ENCODE measurements at places on chromosomes 11 and 22. TPM values are rescaled to one million over a fixed set of nuclear protein-coding genes. Genes with fewer than 3 reads are reported as not detected.

DNA sequence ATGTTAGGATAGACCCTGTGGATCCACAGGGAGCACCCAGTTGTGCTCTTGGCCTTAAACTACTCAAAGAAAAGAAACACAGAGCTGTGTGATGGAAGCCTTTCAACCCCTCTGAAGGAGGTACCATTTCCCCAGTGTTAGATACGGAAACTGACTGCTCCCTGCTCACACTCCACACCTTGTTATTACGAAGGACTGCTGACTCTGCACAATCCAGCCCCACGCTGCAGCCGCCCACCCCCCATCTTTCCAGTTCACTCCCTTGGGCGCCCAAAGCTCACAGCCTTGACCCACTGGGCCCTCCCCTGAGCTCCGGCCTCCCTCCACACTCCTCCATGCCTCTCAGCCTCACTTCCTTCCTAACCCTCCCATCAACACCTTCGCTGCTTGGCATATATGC, 75.5 kb downstream of the EFCAB6 start:
- no peak for DNase-seq

GRCh38 chr11:48122656-48123055, 94.0 kb upstream of the OR4B1 start:
- DNase-seq, result no peak

- no peak for DNase-seq
Measured at GRCh38 chr11:13446444-13446843, 16.6 kb downstream of the BTBD10 start.

DNA sequence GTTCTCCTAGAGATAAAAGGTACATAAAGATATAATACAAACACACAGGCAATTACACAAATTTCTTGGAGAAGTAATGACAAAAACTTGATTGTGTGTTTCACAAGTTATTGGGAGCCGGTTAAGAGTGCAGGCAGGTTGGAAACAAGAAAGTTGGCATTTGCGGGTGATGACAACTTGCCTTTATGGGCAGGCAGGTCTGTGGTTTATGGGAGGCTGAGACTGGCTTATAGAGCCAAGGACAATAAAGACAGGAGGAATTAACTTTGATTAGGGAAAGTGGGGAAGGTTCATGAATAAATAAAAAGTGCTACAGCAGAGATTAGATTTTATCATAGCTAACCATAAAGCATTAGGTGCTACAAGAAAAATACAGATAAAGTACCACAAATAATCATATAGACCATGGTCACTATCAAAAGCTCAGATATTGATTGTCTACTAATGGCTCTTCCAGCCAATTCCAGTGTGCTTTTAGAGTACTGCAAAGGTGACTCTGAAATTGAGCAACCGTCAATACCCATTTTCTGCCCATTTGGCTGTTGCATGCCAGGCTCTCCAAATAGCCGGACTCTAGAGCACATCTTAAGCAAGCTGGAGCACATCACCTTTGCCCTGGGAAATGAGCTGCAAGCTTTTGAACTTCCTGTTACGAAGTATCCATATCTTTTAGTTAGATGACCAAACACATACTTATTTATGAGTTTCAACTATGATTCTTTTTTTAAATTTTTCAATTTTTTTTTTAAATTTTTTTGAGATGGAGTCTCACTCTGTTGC, 33.9 kb upstream of the GAB2 start:
- DNase-seq, result no peak

The GPHA2 gene
- total RNA-seq, result not detected

The NXPE1 gene
- total RNA-seq, result not detected

The DDX25 gene
- total RNA-seq, result not detected

The TCN2 gene
- 0.53 TPM for total RNA-seq

The CWF19L2 gene
- 9.0 TPM for total RNA-seq

The GAB4 gene
- total RNA-seq, result not detected

The OR51B6 gene
- not detected for total RNA-seq

DNA sequence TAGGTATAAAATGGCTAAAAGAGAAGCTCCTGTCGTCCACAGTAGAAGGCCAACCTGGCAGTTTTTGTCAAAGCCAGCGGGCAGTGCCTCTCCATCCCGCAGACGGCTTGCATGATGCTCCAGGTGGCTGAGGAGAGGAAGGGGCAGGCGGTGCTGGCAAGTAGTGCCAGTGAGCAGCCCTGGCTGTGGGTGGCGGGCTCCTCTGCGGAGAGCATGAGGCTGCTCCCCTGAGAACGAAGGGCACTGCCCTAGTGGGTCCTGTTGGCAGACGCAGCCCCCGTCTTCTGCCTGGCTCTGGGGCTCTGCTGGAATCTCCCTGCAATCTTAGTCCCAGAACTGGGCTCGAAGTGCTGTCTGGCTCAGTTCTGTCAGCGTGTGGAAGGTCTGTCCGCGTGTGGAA, 50.9 kb downstream of the SBF1 start:
- DNase-seq, result no peak

DNA sequence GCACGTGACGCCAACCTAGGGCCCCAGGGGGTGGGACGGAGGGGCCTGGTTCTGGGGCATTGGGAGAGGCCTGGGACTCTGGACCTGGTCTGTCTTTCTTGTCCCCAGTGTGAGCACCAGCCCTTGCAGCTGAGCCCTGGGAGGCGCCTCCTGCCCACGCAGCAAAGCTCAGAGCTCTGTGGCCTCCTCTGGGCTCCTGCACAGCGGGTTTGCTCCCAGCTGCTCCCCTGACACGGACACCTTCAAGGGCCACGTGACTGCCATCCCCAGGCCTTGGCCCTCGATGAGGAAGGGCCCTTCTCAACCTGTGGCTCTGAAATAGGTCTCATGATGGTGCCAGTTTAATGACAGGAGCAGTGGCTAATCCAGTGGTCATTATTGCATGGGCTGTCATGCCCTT, 31.5 kb upstream of the CCDC188 start:
- DNase-seq, result no peak

- no peak for DNase-seq
Measured at GRCh38 chr11:70566768-70567530, 168.6 kb downstream of the CTTN start.

The MS4A6A gene
- total RNA-seq, result not detected

The OLFML1 gene
- total RNA-seq, result not detected

The CHRDL2 gene
- not detected for total RNA-seq

GRCh38 chr11:129930296-129930695, 34.9 kb upstream of the NFRKB start:
- no peak for DNase-seq

GRCh38 chr11:129711760-129712159, 103.9 kb upstream of the TMEM45B start:
- no peak for DNase-seq

DNA sequence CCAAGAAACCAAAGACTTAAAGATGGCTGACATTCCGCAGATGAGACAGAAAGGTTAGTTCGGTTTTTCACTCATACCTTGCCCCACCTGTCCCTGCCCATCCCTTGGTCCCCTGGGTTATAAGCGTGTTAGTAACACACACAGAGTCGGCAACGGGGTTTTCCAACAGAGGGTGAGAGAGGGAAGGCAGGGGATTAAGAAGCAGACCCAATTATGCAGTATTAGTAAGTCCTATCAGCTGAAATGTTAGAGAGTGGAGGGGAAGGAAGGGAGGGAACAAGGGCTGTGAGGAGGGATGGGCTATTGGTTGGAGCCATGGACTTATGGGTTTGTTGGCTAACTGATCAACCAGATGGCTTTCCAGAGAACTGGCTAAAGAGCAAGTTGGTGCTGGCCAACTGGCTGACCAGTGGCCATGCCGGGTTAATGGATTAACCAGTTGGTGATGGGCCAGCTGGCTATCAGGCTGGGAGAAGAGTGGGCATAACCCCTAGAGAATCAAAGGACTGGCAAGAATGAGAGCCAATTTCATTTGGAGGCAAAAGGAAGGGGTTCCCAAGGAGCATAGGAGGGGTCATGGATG, 45.5 kb downstream of the NRXN2 start:
- DNase-seq, result peak; percentile 26

GRCh38 chr11:63996512-63996911, 10.3 kb downstream of the OTUB1 start:
- no peak for DNase-seq

- no peak for DNase-seq
Measured at GRCh38 chr11:67282155-67282875, 6.8 kb upstream of the ANKRD13D start.

- no peak for DNase-seq
Measured at GRCh38 chr11:66243782-66244535, 24.5 kb upstream of the RAB1B start.

GRCh38 chr11:86784241-86784681, 16.1 kb upstream of the PRSS23 start:
- no peak for DNase-seq

The C11orf65 gene
- total RNA-seq, result 0.46 TPM

DNA sequence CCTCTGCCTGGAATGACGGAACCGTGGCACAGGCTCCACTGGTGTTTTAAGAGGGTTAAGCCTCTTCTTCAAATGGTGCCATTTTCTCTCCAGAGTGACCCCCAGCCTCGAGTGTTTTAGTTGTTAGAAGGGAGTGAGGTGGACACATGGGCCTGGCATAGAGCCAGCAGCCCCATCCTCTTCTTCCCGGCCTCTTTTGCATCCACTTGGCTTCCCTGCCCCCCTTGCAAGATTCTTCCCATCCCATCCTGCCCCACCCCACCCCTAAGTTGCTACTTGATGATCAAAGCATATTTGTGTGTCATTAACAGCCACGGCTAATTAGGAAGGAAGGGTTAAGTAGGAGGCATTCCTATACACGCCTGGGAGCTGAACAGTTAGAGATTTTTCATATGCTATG, 72.3 kb upstream of the CRYBB3 start:
- no peak for DNase-seq

- DNase-seq, result no peak
Measured at GRCh38 chr11:116339306-116340098, 433.3 kb downstream of the BUD13 start.

The VEGFB gene
- 26.4 TPM for total RNA-seq

- DNase-seq, result no peak
Measured at GRCh38 chr11:134275534-134276395, at the start of gene GLB1L3. TSS of gene GLB1L3 (plus strand) at chr11:134276379. CDS start at chr11:134276741, 362 bp downstream.

- DNase-seq, result no peak
Measured at GRCh38 chr11:76760236-76760635, 22.9 kb upstream of the TSKU start.

The TRIM29 gene
- not detected for total RNA-seq

DNA sequence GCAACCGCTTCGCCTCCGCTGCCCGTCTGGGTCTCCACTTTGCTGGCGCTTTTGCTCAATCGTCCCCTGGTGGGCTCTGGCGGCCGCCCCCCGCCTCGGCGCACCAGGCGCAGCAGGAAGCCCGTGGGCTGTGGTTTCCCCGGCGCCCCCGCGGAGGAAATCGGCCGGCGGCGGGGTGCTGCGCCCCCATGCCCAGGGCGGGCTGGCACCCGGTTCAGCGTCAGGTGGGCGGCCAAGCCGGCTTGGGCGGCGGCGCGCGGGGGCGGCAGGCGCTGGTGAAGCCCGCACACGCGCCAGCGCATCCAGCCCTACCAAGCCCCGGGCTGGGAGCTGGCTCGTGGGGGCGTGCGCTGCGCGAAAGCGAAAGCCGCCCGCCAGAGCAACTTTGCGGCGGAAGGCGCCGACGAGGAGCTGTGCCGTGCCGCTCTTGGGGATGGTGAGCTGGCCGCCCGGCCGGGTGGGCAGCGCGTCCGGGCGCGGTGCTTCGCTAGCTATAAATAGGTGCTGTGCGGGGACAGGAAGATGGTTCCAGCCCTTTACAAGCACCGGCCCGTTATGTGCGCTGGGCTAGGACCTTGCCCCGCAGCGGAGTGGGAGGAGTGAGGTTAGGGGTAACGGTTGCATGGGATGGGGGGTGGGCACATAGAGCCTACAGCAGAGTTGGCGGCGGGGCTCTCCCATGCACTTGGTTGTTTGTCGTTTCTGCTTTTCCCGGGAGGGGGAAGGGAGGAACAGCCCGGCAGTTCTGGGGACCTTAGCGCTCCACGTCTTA, 25.0 kb upstream of the SUSD2 start:
- DNase-seq, result peak; percentile 36

The OR51E2 gene
- not detected for total RNA-seq

The OR8D1 gene
- total RNA-seq, result not detected

DNA sequence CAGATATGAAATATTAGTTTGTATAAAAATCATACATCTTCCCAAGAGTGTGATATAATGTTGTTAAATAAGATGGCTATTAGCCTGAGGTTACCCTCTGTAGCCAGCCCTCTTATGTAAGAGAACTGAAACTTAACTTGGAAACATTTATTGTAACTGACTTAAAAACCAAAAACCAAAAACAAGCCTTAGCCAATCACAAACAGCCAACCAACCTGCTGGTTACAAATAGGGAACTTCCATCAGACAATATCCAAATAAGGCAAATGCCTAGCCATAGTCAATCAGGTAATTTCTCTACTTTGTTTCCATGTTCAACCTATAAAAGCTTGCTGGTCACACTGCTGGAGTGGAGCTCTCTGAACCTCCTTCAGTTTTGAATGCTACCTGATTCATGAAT, 14.1 kb downstream of the KBTBD3 start:
- DNase-seq, result no peak

DNA sequence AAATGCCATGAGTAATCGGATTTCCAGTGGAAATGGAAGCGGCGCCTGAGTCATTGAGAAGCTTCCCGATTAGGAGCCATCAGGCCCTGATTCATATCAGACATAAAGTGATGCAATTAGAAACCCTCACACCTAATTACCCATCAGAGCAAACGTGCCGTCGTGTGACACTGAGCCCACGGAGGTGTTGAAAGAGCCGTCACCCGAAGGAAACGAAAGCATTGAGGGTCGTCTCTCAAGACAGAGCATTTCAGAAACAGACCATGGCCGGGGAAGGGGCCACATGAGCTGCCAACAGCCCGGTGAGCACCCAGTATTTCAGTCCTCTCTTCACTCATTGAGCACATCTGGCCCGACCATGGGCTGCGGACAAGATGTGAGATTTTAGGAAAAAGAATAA, 829.3 kb downstream of the TBC1D22A start:
- no peak for DNase-seq

The ACR gene
- not detected for total RNA-seq

The NAALADL1 gene
- total RNA-seq, result not detected

GRCh38 chr22:37016134-37016910, 2.9 kb downstream of the TST start:
- DNase-seq, result no peak
